ENCODE measurements at places on chromosomes 6 and 20. TPM values are rescaled to one million over a fixed set of nuclear protein-coding genes. Genes with fewer than 3 reads are reported as not detected.

- no peak for DNase-seq
Observed at GRCh38 chr20:2210646-2211552, 84.9 kb upstream of the TGM3 start.

DNA sequence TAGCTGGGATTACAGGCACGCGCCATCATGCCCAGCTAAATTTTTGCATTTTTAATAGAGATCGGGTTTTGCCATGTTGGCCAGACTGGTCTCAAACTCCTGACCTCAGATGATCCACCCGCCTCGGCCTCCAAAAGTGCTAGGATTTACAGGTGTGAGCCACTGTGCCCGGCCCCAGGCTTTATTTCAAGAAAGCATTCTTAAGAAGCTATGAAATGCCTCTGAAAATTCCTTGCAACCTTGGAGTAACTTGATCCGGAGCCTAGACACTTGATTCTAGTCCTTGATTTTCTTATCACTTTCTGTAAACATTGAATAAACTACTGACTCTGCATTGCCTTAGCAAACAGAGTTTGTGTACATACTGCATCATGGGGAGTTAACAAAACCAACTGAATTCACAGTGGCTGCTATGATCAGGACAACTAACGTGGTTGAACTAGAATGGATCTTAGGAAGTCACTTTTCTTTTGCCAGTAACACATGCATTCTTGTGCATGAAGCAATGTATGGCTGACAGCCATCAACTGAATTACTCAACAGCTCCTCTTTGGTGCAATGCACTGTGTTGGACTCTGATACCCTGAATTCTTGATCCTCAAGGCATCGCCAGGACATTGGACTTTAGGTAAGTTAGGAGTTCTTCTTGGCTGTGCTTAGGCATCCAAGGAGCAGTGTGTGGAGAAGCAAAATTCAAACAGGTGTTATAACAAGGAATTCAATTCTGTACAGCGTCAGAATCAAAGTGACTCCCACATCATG, 102.8 kb upstream of the TMEM170B start:
- DNase-seq, result peak; percentile 37

DNA sequence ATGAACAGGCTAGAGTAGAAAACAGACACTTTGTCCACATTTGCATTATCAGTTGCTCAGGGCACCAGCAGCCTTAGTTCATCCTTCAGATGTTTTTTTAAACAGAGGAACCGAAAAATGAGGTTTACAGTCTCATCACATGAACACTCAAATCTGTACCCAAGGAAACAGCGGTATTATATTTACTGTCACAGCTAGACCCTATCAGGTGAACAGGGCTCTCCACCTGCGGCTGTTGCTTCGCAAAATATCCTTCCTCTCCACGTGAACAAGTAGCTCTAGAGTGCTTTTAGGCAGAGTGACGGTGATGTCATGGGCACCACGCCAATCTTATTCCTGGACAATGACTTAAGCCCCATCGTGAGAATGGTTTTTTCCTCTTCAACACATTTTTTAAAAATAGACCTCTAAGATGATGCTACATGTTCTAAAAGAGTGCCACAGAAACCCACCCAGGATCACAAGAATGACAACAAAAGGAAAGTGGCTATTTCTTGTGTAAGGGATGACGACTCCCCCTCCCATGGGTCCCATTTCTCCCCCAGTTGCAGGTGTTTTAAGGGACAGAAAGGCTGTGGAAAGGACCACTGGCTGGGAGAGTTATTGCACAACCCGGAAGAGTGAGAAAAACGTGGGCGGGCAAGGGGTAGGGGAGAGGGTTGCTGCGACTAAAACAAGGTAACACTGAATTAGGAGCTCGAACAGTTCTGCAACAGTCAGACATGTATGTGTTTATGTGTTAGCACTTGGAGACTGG, 77.7 kb downstream of the EFHC1 start:
- DNase-seq, result no peak

DNA sequence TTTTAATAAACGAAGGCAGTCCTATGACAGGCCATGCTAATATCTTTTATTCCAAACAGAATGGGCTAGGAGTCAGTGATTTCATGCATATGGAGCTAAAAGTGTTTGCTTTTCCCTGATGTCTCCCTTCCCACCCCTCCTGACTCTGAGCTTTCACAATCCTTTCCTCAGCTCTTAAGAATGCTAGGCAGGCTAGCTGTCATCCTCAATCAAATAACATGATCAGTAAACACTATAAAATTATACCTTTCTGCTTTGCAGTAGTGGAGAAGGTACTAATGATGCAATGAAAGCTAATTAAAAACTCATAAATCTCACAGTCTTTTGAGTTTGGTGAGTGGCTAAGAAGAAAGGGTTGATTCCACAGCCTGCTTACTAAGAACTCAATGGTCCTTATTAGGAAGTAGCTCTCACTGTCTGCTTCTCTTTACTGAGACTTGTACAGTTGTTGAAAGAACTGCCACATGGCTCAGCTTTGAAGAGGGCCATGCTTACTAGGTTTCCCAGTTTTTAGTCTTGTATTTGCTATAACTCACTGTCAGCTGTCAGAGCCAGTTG, 250.9 kb upstream of the JAG1 start:
- DNase-seq, result no peak

The SAMD10 gene
- total RNA-seq, result 23.7 TPM

DNA sequence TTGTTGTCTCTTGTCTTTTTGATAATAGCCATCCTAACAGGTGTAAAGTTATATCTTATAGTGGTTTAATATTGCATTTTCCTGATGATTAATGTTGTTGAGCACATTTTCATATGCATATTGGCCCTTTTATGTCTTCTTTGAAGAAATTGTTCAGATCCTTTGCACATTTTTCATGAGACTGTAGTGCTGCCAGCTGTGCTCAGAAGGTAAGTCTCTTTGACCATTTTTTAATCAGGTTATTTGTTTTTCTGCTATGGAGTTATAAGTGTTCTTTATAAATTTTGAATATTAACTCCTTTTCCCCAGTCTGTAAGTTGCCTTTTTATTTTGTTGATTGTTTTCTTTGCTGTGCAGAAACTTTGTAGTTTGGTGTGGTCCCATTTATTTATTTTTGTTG, 55.8 kb upstream of the ZNF184 start:
- no peak for DNase-seq

DNA sequence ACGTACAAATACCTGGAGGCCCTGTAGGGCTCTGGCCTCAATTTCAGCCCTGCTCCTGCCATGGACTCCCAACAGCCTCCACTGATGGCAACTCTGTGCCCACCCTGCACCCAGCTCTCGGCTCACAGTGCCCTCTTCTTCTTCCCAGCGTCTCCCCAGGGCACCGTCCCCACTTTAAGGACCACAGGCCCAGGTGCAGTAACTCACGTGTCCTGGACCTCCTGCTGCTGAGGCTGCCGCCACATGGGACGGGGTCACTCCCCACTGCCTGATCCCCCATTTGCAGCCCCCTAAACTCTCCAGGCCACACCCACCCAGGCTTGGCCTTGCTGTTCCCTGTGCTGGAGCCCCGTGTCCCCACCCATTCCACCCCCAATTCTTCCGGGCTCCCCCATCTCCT, 223.4 kb downstream of the PREX1 start:
- no peak for DNase-seq

DNA sequence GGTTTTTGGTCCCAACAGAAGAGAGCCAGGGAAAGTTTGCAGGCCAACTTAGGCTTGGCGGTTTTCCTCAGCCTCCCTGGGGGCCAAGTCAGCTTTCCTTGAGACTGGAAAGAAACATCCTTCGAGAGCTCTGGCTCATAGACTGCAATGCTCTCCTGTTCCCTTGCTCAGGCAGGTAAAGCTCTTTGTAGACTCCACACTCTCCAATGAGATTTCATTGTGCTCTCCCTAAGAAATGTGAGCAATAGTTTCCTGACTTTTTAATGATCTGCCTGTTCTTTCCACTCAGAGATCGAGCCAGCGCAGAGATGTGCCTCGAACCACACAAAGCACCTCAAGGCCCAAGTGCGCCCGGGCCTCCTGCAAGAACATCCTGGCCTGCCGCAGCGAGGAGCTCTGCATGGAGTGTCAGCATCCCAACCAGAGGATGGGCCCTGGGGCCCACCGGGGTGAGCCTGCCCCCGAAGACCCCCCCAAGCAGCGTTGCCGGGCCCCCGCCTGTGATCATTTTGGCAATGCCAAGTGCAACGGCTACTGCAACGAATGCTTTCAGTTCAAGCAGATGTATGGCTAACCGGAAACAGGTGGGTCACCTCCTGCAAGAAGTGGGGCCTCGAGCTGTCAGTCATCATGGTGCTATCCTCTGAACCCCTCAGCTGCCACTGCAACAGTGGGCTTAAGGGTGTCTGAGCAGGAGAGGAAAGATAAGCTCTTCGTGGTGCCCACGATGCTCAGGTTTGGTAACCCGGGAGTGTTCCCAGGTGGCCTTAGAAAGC, 13.9 kb downstream of the TNFAIP3 start:
- no peak for DNase-seq

DNA sequence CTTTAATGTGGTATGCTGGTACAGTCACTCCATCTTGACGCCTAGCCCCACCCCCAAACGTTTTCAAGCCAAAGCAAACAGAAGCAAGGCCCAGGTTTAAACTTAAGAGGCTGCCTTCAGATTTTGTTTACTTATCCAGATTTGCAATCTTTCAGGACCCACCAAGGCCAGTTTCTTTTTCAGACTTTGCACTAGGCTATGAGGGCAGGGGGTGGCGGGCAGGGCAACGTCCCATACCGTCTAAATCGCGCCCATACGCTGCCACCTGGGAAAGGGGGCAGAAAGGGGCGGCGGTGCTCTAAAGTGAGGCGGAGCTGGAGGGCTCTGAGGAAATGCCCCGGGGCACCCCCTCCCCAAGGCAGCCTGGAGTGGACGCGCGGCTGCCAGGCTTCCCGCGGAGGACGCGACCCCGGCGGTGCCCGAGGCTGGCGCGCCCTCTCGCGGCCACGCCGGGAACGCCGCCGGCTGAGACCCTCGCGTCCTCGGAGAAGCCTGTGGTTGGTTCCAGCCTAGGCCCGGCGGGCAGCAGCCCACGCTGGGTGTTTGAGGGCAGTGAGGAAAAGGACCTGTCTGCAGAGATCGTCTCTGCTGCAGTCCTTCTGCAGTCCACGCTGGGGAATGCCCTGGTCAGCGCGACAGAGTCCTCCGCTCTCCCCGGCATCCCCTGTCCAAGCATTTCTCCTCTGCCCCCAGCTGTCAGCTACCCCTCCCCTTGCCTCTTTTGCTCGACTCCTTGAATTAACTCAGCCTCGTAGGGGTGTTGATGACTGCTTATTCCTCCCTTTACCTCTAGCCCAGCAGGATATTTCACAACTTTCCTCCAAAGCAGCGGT, 129.2 kb upstream of the PRND start:
- peak; percentile 65 for DNase-seq

GRCh38 chr6:108799791-108800190, 48.4 kb upstream of the ARMC2 start:
- no peak for DNase-seq

DNA sequence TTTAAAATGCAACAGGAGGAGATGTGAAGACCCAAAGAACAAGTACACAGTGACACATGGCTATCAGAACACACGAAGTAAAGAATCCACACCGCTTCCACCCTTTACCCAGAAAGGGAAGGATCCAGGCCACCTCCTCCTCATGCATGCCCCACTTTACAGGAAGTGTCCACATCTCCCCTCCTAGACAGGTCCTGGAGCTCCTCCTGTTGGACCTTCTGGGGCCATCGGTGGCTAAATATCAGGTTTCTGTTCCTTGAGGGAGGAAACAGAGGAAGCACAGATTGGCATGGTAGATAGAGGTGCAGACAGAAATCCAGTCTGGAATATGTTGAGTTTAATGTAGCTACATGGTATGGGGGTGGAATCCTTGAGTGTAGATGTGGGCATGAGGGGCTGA, 10.9 kb downstream of the NINL start:
- peak; percentile 0 for DNase-seq

DNA sequence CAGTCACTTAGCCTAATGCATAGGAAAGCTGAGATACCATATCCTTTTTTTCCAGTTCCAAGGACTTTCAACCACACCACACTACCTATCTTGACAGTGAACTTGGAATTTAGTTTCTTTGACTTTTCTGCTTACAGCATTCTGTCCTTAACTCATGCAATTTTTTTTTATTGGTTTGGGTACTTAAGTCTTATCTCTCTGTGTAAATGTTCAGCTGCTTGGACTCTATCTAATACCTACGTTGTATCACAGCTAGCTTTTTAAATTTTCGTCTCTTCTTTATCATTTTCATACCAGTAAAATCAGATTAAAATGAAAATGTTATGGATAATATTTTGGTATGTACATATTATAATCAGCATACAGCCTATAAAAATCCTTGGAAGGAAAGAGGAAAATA, 106.9 kb upstream of the ADGRF1 start:
- DNase-seq, result no peak

The PSMB9 gene
- total RNA-seq, result 120 TPM

GRCh38 chr20:50170549-50171220, 17.2 kb upstream of the PEDS1 start:
- DNase-seq, result no peak

GRCh38 chr6:32117461-32117860, 8.3 kb upstream of the TNXB start:
- no peak for DNase-seq

The SLC17A9 gene
- 18.8 TPM for total RNA-seq

DNA sequence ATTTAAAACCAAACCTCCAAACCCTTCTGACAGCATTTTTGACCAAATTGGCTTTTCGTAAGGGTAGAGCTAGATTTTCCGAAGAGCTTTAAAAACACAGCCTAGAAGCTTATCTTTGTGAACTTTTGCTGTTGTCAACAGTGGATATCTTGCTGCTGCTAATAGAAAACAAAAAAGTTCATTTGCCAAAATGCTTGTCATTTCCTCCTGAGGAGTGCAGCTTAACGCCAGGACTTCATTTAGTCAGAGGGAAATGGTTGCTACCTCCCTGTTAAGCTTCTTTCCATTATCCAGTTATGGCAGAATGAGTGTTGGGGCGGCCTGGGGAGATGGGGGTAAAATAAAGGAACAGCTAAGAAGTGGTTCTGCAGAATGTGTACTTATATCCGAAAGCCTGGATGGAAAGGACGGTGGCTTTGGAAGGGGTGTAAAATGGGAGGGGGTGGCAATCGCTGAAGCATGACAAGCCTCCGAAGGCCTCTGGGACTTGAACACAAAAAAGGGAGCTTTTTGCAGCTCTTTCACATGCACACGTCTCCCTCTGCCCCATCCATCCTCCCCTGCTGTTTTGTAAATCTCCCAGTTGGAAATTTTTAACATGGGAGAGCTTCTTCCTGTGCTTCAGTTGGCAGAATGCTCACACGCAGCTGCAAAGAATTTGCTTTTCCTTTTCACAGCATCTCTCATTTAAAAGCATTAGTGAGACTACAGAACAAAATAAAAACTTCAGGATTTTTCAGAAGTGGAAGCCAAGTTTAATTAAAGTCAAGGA, 22.5 kb downstream of the JARID2 start:
- no peak for DNase-seq

- peak; percentile 81 for DNase-seq
Observed at GRCh38 chr20:63434599-63435378, 37.7 kb downstream of the KCNQ2 start.

All from Calu3 (cell line).